ENCODE measurements at places on chromosomes 12 and 14.

- no peak for DNase-seq
These were observed 3.2 kb upstream of the MEG3 start for GRCh38 chr14:100822532-100823296.

- no peak for DNase-seq
These were observed 1.2 kb downstream of the CDKL1 start for GRCh38 chr14:50395448-50395847.

- DNase-seq: no peak
These were observed 21.2 kb downstream of the ZFP36L1 start for GRCh38 chr14:68771631-68772030.

DNA sequence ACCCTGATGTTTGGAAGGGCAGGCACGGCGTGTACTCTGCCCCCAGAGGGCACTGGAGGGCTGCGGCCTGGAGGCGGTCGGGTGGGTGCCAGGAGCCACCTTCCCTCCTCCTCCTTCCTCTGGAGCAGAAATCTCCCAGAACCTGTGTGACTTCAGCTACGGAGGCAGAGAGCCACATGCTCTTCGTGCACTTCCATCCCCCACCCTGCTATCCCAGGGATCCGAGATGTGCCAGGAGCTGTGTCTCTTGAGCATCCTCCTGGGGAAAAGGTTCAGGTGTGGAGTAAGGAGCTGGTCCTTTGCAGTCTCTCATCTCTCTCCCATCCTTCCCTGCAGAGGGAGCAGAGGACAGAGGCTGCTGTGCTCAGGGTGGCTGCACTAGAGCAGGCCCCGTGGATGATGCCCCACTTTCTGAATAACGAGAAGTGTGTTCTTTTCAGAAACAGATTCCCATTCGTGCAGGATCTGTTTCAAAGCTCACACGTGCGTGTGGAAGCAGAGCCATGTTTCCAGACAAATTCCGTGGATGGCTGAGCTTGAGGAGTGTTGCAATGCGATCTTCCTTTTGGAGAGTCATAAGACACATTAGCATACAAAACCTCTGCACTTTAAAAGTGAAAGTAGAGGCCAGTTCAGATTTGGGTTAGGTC is 162.9 kb downstream of the ADGRD1 start:
- DNase-seq: no peak

DNA sequence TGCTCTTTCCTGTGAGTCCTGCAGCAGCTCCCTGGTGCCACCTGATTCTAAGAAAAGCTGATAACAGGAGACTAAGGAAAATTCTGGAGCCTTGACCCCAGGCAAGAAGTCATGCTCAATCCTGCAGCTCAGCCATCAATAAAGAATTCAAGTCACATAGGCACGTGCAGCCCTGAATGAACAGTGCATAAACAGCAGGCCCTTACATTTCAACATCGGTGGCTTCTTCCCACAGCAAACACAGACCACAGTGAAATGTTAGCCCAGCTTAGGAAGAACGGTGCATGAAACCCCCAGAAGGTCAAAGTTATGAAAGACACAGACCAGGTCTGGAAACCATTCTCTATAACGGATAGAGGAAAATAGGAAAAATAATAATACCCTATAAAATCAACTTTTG is 10.5 kb downstream of the CINP start:
- no peak for DNase-seq
